ENCODE measurements at places on chromosomes 6 and 20. TPM values are rescaled to one million over a fixed set of nuclear protein-coding genes. Genes with fewer than 3 reads are reported as not detected.

DNA sequence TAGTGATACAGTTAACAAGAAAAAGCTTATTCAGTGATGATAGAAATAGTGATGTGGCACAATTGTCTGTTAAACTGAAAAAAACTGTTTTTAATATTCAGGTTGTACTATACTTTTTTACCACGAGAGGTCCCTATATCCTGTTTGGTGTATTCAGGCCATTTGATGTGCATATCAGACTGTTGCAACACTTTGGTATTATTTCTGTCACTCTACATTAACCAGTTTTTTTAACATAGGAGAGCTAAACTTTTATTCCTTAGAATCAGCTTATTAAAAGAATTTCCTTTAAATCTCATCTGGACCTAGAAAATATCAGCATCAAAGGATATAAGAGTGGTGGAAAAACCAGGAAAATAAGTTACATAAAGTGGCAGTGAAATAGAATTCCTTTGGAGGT lies 36.8 kb downstream of the TSPYL4 start:
- peak; percentile 60 for DNase-seq

BTBD9 gene
- 12.6 TPM for total RNA-seq

BANF2 gene
- total RNA-seq: not detected

- peak; percentile 49 for DNase-seq
These were observed 24.1 kb downstream of the COX4I2 start for GRCh38 chr20:31661625-31662371.

PRELID3B gene
- total RNA-seq: 55.4 TPM

DNA sequence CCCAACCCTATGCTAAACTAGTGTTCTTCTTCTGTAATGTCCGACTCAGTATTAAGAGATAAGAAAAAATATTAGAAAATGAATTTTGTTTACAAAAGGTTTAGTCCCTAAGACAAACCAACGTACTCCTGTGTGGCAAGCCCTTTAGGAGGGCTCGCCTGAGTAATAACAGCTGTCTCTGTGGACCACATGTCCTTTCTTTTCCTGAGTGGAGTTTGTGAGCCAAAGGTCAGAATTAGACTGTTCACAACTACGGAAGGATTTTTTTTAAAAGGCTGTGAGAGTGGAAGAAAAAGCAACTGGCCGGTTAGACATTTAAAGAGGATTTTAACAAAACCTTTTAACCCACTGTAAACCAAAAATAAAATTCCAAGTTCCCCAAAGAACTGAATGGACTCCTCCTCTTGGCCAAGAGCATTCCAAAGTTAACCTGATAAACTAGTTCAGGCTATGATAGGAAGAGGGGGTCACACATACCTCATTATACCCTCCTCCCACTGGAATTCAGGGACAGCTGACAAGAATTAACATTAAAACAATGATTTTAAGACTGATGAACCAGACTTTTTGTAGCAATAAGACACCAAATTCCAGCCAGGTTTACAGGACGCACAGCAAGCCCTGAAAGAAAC lies 43.5 kb downstream of the FAM184A start:
- DNase-seq: no peak

- no peak for DNase-seq
These were observed 20.5 kb downstream of the DNAJC5 start for GRCh38 chr20:63915471-63915870.

MICAL1 gene
- 39.1 TPM for total RNA-seq

- DNase-seq: no peak
These were observed 51.5 kb downstream of the SLC23A2 start for GRCh38 chr20:4949833-4950178.

PRDM13 gene
- total RNA-seq: not detected

EDN1 gene
- total RNA-seq: 6.0 TPM

DNA sequence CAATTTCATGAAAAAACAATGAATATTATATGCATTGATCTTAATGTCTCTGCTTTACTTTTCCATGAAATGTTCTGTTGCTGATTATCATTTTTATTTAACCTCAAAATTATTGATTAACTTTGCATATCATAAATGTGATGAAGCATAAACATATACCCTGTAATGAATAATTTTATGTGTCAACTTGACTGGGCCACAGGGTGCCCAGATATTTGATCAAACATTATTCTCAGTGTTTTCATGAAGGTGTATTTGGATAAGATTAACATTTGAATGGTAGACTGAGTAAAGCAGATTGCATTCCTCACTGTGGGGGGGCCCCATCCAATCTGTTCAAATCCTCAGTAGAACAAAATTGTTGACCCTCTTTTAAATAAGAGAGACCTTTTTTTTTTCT lies 265.2 kb downstream of the CENPW start:
- no peak for DNase-seq

DNA sequence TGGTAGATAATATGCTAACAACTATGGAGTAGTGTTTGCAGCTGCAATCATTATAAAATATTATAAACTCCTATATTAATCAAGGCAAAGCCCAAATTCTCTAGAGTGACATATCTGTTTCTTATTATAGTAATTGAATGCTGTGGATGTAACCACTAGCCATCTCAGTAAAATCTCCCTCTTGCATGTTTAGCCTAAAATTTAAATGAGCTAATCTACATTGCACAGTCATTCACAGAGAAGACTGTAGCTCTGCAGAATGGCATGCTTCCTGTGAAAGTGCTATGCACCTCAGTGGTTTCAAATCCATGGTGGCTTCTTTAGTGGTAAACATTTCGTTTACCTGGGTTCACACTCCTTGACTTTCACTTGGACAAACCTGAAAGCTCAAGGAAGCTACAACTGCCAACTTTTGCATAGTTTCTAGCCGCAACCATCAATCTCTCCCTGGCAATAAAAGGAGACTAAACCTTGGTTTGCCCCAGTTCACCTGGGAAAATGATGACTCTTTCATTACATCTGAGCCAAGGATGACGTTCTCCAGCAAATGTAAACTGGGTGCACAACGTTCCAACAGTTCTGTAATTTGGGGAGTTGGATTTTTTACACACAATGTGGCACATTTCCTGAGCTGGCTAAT lies 47.2 kb downstream of the FILIP1 start:
- no peak for DNase-seq

OR2J1 gene
- not detected for total RNA-seq

KIAA1586 gene
- total RNA-seq: 14.2 TPM

DNA sequence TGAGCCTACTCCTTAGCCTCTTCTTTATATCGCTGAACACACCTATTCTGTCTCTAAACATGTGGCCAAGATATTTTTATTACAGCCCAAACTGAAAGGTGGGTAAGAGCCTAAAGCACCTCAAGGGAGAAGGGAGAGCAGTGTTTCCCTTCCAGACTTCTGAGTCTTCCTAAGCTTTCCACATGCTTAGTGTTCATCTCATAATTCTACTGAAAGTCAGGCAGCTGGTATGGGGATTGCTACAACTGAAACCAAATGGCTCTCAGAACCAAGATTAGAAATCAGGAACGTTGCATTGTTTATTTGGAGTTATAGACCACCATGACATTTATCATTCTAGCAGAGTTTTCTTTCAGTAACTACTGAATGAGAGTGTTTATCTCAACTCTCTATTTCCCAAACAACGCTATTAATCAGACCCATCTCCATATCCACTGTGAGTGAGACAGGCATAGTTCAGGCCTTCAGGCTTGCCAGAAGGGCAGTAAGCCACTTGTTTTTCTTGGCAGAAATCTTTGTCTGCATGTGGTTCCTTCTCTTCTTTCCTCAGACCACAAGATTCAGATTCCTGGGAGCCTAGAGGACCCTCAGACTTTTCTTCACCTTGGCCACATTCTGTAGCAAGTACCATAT lies 22.8 kb downstream of the VGLL2 start:
- no peak for DNase-seq

MTHFD1L gene
- total RNA-seq: 65.2 TPM

- DNase-seq: no peak
These were observed 317.6 kb downstream of the PRKN start for GRCh38 chr6:162409741-162410691.

DNA sequence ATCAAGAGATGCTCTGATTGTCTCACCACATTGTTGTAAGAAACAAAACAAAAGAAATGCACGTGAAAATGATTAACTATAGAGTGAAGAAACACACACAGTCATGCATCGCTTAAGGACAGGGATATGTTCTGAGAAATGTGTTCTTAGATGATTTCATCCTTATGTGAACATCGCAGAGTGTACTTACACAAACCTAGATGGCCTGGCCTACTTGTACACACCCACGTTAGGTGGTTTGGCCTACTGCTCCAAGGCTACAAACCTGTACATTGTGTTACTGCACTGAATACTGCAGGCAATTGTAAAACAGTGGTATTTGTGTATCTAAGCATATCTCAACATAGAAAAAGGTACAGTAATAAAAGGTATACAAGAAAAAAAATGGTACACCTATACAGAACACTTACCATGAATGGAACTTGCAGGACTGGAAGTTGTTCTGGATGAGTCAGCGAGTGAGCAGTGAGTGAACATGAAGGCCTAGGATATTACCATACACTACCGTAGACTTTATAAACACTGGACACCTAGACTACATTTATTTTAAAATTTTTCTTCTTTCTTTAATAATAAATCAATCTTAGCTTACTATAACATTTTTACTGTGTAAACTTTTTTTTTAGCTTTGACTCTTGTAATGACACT lies 48.6 kb downstream of the FKBP5 start:
- no peak for DNase-seq

DNA sequence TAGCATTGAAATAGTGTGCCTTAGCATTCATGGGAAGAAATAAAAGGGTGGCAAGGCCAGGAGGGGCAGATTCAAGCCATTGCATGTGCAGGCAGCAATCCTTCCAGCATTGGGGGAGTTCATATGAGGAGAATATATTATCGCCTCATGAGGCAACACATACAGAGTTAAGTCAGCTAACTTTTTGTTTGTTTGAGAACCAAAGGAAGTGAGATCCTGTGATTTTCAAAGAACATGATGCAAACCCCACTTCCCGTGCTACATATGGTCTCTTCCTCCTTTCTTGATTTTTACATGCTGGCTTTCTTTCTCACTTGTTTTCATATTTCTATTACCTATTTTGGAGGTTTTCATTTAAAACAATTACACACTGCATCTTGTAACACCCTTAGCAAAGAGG lies 579.7 kb upstream of the ARID1B start:
- no peak for DNase-seq

GRCh38 chr6:36692220-36692619 lies 5.4 kb upstream of the RAB44 start:
- no peak for DNase-seq

DNA sequence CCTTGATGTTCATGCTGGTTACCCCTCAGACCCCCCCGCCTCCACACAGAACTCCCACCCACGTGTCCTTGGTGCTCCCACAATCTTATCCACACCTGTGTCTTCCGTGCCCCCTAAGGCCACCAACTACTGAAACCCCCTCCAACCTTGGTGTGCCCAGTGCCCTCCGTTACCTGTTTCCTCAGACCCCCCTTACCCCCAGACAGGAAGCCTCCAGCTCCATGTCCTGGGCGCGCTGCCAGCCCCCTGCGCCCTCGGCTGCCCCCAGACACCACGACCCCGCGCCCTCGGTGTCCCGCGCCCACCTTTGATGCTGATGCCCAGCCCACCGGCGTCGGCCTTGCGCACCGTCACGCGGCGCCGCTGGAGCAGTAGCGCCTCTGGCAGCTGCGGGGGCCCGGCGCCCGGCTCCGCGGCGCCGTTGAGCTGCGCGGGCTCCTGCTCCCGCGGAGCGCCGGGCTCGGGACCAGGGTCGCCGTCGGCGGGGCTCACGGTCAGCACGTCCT lies 504 bp downstream of the SNTA1 start:
- no peak for DNase-seq

DNA sequence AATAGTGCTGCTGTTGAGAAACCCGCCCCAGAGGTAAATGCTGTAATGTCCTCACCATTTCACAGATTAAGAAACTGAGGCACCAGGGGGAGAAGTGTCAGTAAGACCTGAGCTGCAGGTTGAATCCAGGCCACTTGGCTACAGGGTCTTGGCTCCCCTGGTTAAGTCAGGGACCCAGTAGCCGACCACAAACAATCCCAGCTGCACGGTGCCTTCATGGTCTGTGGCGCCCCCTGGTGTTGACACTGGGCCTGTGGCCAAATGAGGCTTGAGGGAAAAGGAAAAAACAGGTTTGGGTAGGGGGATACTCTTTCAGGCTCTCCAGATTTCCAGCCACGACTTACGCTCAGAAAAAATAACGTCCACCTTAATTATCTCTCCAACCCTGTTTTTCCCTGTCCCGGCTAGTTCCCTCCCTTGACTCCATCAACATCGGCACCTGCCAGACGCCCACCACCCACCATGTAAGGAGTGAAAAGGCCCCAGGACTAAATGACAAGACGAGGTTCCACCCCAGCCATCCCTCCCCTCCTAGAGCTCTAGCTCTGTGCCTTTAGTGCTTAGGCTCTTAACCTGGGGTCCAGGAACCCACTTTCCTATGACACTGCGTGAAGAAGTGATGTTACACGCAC lies 47.7 kb upstream of the POLR1H start:
- DNase-seq: no peak

- DNase-seq: peak; percentile 8
These were observed 60.0 kb upstream of the PBOV1 start for GRCh38 chr6:138278326-138278725.

PLN gene
- not detected for total RNA-seq

- DNase-seq: no peak
These were observed 26.4 kb downstream of the GPX5 start for GRCh38 chr6:28551891-28552666.

DNA sequence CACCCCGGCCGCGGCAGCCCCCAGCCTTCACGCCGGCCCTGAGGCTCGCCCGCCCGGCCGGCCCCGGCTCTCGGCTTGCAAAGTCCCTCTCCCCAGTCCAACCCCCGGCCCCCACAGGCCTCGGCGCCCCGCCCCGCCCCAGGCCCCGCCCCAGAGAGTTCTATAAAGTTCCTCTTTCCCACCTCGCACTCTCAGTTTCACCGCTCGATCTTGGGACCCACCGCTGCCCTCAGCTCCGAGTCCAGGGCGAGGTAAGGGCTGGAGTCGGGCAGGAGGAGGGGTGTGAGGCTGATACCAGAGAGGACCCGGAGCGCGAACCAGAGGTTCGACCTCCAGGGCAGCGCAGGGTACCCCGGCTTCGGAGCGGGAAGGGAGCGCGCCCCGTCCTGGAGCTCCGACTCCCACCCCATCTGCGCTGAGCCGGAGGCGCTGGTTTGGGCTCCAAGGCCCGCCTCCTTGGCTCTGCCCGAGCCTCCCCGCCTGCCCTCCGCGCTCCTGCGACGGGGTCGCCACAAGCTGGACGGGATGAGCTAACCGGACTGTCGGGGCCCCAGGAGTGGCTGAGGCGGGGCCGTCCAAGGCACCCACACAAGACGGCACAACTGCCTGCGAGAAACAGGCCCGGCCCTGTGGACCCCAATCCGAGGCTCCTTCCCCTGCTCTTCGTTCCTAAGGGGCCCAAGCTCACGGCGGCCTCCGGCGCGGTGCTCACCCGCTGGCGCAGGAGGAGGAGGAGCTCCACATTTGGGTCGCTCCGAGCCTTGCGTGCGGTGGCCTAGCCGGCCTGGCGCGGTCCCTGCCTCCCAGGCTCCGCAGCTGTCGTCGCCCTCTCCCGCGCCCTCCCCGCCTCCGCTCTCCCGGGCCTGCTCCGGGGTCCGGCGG lies at the start of gene IRF4:
TSS of gene IRF4 (plus strand) at position 194 of the 882 bp plus-strand sequence. CDS start 1,401 bp downstream, outside the sequence.
- DNase-seq: no peak
